ENCODE measurements at places on chromosomes 2 and 18.

GRCh38 chr2:139296672-139297209 is 516.6 kb upstream of the NXPH2 start:
- DNase-seq: no peak

DNA sequence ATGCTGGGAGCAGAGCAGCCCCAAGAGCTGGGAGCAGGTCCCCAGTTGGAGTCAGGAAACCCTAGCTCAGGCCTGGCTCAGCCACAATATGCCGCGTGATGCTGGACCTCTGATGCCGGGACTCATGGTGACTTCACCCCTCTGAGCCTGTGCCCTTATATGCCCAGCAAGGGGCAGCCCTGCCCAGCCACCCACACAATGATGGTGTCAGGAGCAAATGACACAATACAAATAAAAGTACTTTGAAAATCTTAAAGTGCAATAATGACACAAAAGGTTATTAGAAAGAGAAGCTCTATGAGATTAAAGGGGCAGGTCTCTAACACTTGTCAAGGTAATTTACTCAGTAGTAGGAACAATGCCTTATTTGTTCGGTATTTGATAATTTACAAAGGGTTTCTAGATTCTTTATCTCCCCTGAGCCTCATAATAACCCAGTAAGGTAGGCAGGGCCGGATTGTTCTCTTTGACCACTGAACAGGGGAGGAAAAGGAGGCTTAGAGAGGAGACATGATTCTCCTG is 18.3 kb upstream of the KIF3C start:
- DNase-seq: no peak

DNA sequence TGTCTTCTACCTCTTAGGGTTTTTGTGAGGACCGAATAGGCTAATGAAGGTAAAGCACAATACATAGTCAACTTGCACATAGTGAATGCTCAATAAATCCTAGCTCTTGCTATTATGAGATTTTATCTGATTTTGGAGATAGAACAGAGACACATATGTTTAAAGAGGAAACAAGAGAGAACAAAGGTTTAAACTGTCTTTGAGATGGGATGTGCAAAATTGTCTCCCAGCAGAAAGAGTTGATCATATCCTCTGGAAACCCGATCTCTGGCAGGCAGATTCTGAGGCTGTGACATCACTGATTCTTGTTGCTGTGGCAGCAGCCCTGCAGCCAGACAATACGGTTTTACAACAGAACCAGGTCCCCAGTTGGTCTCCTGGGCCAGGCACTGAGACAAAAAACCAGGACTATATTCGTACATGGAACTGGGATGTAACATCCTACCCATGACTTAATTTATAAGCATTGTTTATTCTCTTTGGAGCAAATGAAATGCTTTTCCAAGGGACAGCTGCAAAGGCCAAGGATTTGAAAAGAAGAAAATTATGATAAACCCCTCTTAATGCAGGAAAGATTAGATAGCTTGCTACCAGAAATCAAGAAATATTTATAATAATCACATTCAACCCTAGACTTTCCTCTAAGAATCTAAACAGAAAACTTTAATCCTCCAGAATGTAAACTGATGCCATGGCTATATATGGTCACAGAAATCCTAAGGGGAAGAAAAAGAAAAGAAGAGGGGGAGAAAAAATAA is 80.2 kb downstream of the SLC8A1 start:
- DNase-seq: no peak

GRCh38 chr2:39996653-39997080 is 217.6 kb upstream of the THUMPD2 start:
- DNase-seq: no peak

DNA sequence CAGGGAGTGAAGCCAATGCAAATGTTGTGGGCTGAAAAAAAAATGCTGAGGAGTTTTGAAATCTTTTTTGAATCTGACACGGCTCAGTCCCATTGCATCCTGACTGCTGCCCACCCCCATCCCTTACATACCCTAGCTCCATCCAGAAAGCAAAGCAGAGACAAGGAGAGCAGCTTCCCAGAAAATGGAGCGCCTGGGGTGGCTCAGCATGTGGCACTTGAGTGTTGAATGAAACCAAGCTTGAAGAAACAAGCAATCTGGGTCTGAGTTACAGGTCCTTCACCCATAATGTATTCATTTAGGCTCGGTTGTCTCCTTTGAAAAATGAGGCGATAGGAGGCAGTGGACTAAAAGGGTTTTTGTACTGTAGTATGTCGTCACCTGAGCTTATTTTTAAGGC is 244.2 kb upstream of the ACVR2A start:
- DNase-seq: no peak

DNA sequence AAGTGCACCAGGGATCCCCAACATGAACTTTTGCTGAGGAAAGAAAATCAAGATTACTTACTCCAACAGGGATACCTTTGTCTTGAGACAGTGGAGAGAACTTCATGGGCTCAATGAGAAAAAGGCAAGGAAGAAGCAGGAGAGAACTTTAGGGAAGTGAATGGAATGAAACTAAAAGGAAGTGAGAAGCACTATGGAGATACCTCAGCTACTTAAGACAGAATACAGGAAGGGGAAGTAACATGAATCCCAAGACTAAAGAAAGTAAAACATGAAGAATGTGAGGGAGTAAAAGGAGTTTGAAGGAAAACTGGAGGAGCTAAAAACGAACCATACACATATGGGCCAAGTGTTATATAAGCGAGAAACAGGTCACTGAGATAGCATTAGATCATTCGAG is 32.4 kb upstream of the ACTR3 start:
- DNase-seq: no peak

- DNase-seq: no peak
Measured at GRCh38 chr2:207928079-207928478, 97.2 kb downstream of the PLEKHM3 start.

DNA sequence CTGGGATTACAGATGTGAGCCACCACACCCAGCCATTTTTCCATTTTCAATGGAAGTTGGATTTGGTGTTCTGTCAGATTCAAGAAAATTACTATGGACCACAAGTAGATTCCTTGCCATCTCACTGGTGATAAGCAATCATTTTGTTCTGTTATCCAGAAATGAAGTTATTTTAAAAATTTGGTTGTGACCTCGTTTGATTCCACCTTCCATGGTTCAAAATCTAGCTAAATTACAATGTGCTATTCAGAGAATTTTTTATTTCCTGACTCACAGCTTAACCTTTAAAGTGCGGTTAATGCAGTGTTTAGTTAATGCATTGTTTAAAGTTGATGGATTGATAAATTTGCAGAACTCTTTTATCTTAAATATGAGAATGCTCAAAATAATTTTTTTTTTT is 243.2 kb upstream of the BOD1L2 start:
- no peak for DNase-seq

- no peak for DNase-seq
Measured at GRCh38 chr18:22006458-22006857, 162.9 kb upstream of the GATA6 start.

DNA sequence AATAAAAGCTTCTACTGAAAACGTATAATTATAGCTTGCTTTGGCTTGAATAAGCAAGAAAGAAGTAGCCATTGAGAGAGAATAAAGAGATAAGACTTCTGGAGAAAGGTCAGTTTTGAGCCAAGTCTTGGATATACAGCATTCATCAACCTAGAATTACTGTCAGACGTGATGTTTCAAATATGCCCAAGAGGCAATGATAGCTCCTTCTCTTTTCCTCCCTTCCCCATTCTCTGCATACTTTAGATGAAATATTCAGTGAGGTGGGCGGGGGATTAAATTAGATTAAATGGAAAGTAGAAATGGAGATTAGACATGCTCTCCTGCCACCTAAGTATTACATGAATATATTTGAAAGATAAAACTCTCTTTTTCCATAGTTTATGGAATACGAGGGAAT is 8.7 kb downstream of the ANTXR1 start:
- DNase-seq: no peak

DNA sequence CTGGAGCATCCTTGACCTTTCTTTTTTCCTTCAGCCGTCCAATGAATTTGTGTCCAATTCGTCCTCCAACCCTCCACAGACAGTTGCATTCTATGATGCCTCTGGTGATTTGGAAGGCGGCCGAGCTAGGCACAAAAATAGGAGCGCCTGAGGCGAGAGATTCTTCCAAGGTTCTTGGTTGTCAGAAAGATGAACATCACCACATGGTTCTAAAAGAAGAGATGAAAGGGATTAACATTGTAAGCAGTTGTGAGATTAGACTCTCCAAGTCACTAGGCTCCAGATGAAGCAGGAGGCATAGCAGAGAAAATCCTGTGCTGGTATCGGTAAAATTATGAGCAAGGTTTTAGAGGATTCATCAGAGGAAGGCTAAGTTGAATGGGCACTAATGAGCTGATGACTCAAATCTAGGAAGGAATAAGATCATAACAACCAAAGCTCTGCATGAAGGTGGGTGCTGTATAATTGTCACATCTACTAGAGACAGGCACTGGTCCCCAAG is 75.4 kb upstream of the MAP4K3 start:
- no peak for DNase-seq

GRCh38 chr2:215794829-215795546 is 218.4 kb downstream of the MREG start:
- no peak for DNase-seq

- DNase-seq: no peak
Measured at GRCh38 chr2:104332731-104333130, 521.2 kb upstream of the POU3F3 start.

DNA sequence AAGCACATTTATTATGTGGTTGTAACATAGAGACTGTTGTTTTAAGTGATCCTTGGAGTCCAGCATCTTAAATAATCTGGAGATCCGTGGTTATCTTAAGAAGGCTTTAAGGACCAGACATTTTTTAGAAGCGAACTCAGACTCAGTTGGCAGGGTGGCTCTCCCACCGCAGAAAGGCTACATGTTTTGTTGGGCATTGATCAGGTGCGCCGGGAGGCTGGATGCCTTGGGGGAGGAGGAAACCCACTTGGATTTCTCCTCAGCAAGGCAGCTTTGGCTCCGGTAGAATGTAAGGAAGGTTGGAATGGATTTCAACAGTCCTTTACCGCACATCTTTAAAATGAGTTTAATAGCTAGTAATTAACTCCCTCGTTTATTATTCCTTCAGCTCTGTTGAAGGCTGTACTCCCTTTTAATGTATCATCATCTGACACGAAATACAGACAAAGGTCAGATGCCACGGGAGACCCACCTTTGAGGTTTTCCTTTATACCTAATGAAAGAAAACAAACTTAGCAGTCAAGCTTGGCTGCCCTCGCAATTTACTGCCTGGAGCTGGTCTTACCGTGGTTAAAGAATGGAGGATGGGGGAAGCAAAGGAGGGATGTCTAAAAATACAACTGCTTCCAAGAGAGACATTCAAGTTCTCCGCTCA is 1.2 kb downstream of the TMEM200C start:
- DNase-seq: no peak

DNA sequence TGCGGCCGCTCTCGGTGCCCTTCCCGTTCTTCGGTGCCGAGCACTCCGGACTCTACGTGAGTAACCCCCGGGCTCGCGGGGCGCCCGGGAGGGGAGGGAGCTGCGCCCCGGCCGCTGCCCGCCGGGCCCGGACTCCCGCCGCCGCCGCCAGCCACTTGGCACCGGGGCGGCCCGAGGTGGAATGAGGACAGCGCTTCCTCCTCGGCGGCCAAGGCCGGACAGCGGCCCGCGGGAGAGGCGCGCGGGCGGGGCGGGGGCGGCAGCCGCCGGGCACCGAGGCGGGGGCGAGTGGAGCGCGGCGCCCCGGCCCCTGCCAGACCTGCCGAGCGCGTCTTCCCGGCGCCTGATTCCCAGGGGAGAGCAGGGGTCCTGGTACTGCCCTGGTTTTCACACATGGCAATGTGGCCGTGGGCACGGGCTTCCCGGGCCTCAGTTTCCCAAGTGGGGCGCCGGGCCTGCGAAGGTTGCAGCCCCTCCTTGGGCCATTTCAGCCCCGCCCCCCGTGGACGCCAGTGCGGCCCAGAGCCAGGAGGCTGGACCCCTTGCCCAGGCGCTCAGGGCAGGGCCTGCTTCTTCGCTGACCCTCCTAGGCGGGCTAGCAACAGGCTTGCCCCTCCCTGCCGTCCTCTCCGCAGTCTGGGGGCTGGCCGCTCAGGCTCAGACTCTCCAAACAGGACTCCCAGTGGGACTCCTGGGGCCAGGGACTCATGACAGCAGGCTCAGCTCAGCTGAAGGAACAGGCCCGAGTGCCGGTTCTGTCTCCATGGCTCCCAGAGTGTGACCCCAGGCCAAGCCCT is 775 bp downstream of the SNED1 start:
- DNase-seq: no peak

- no peak for DNase-seq
Measured at GRCh38 chr18:41965634-41966255, 10.7 kb downstream of the PIK3C3 start.

DNA sequence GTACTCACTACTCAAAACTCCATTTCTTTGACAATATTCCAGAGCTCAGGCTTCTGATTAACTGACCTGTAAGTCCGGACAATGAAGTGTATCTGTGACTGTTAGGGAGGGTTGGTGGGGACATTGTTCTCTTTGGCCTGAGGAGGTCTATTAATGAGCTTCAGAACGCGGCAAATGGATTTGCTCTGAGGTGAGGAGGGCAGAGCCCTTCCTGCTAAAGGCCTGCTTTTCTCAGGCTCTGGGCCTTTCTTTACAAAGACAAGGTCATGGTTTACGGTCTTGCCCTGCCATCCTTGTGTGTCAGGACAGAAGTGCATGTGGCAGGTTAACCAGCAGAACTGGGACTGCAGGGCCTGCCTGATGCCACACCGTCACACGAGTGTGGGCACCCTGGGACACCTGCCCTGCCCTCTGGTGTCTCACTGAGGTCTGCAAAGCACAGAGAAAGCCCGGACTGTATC is 7.2 kb downstream of the ALKAL2 start:
- no peak for DNase-seq

- no peak for DNase-seq
Measured at GRCh38 chr2:42268528-42269151, 92.4 kb downstream of the COX7A2L start.

GRCh38 chr18:63182310-63182772 is 137.2 kb downstream of the BCL2 start:
- no peak for DNase-seq

DNA sequence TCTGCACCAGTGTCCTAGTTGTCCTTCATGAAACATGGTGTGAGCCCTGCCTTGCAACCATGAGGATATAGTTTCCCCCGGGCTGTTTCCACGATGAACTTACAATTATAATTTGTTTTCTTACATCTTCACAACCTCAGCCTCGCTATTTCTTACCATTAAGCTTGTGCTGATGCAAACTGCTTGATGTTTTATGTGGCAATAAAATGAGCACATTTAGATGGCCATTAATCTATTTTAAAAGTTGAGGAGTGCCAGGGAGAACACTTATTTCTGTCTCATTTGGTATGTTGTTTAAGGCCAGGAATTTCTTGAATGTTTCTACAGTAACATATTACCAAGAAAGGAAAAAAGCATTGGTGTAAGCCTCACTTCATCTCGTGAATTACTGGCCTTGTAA is 214.5 kb upstream of the SLC8A1 start:
- no peak for DNase-seq

- DNase-seq: no peak
Measured at GRCh38 chr2:37638973-37639372, 32.5 kb downstream of the CDC42EP3 start.

GRCh38 chr2:109513749-109514588 is 99.8 kb downstream of the SEPTIN10 start:
- no peak for DNase-seq

DNA sequence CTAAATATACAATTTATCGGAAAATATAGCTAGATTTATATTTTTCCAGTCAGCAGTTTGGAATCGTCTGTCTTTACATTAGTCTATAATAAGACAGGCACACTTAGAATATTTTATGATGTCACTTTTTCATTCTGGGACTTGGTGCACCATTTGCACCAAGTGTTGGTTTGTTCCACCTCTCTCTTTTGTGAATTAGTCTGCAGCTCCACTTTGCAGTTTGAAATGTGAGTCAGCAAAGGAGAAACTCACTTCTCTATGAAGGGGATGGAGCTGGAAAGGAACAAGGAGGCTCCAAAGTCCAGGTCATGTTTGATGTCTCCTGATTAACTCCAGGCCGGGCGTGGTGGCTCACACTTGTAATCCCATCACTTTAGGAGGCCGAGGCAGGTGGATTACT is 63.8 kb upstream of the RTN4 start:
- no peak for DNase-seq
